ENCODE measurements at places on chromosomes 16 and 17. TPM values are rescaled to one million over a fixed set of nuclear protein-coding genes. Genes with fewer than 3 reads are reported as not detected.

LDHD gene
- 0.38 TPM for total RNA-seq

GPATCH8 gene
- total RNA-seq, result 24.7 TPM

SCIMP gene
- total RNA-seq, result not detected

CDT1 gene
- total RNA-seq, result 14.2 TPM

C1QL1 gene
- 0.86 TPM for total RNA-seq

- H3K36me3 ChIP-seq, result no peaks in the 10 kb centered on the region
- H3K27ac ChIP-seq, result no peak overlapping the region
- peaks cover 4% of the 10 kb centered on the region for H3K27me3 ChIP-seq
- H3K4me1 ChIP-seq, result no peaks in the 10 kb centered on the region
- DNase-seq, result no peak
Observed at GRCh38 chr17:8898126-8898525, 30.7 kb upstream of the PIK3R6 start.

- DNase-seq, result peak; percentile 53
- H3K27me3 ChIP-seq, result no peaks in the 10 kb centered on the region
- H3K27ac ChIP-seq, result no peak overlapping the region
- 0 out of 2 replicates have a peak, but pooled peaks cover 3% of the 10 kb centered on the region for H3K4me1 ChIP-seq
- no peaks in the 10 kb centered on the region for H3K36me3 ChIP-seq
- no peak overlapping the region for H3K4me3 ChIP-seq
Observed at GRCh38 chr17:28953444-28954118, 2.3 kb upstream of the PHF12 start.

DNA sequence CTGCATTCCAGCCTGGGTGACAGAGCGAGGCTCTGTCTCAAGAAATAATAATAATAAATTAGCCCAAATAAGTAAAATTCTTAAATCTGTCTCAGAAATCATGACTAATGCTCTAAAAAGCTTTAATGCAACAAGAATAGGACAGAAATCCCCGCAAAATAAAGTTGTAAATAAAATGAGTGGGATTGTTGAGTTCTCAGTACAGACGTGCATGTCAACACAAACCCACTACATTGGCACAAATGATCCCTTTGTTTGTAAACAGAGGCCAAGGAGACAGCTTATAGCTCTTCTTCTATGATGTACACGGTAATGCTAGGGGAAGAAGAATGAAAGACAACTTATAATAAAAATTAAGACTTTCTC, 6.0 kb downstream of the STAT5B start:
- no peaks in the 10 kb centered on the region for H3K36me3 ChIP-seq
- H3K27me3 ChIP-seq, result no peaks in the 10 kb centered on the region
- H3K4me3 ChIP-seq, result no peak overlapping the region
- no peak overlapping the region for H3K27ac ChIP-seq
- DNase-seq, result no peak

- peak overlapping the region; percentile 63 for H3K27ac ChIP-seq
- no peaks in the 10 kb centered on the region for H3K36me3 ChIP-seq
- DNase-seq, result peak; percentile 97
- H3K4me1 ChIP-seq, result peaks cover 29% of the 10 kb centered on the region
- no peaks in the 10 kb centered on the region for H3K27me3 ChIP-seq
Observed at GRCh38 chr16:85390511-85391174, 222.5 kb upstream of the GSE1 start.

DNA sequence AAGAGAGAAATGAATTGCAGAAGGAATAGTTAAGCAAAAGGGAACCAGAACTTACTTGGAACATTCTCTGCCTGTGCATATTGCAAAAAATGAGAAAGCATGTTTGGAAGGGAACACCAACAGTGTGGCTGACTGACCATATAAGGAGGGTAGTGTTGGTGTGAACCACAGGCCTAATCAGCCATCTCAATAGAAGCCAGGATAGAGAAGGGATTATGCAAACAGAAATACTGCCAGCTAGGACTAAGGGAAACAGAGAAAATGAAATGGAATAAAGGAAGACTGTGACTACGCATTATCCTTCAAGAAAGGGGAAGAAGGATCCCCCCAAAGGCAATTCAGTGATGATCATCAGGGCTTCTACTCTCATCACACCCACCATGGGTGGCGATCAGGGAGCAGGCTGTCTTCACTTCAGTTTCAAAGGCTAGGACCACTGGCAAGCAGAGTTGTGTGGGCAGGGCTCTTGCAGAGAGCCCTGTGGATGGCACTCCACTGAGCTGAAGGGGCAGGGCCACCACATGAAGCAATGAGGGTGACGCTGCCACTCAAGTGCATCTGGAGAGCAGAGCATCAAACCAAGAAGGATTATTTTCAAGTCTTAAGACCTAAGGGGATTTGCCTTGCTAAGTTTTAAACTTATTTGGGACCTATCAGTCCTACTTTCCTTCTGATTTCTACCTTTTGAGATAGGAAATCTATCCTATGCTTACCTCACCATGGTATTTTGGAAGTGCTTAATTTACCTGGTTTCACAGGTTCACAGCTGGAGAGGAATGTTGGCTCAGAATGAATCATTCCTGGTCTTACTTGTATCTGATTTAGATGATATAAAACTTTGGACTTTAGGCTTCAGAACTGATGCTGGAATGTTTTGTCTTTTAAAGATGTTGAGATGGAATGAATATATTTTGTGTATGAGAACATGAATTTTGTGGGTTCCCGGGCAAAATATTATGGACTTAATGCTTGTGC, 140.5 kb downstream of the SSH2 start:
- H3K4me1 ChIP-seq, result peaks cover 7% of the 10 kb centered on the region
- no peak overlapping the region for H3K4me3 ChIP-seq
- no peaks in the 10 kb centered on the region for H3K27me3 ChIP-seq

DNA sequence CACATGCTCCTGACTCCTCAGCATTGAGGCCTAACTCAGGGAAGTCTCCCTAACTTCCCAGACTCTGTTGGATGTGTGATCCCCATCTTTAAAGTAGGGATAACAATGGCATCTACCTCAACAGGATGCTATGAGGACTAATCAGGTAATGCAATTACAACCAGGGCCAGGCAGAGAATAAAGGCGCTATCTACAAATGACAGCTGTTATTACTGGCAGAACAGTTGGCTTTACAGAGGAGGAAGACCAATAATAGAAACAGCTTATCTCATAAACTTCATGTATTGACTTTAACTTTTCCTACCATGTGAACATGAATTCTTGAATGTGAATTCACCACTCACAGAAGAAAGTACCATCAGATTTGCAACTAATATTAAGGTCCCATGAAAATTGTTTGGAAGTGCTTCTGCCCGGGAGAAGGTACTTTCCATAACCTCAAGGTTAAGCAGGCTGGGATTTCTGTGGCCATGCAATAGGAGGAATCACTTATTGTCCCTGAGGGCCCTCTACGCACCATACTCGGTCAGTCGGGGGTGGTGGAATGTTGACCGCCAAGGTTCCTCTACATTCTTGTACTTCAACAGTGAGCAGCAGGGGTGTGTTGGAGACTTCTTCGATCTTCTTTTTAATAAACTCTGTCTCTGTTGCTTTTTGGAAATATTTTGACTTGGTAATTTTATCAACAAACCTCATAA, 22.6 kb upstream of the ERN1 start:
- no peak for DNase-seq
- no peaks in the 10 kb centered on the region for H3K4me1 ChIP-seq
- H3K27ac ChIP-seq, result no peak overlapping the region
- H3K27me3 ChIP-seq, result no peaks in the 10 kb centered on the region

GRCh38 chr16:4601036-4601863, 13.4 kb downstream of the UBALD1 start:
- H3K4me3 ChIP-seq, result no peak overlapping the region
- H3K36me3 ChIP-seq, result no peaks in the 10 kb centered on the region
- no peak overlapping the region for H3K27ac ChIP-seq
- H3K4me1 ChIP-seq, result no peaks in the 10 kb centered on the region

DNA sequence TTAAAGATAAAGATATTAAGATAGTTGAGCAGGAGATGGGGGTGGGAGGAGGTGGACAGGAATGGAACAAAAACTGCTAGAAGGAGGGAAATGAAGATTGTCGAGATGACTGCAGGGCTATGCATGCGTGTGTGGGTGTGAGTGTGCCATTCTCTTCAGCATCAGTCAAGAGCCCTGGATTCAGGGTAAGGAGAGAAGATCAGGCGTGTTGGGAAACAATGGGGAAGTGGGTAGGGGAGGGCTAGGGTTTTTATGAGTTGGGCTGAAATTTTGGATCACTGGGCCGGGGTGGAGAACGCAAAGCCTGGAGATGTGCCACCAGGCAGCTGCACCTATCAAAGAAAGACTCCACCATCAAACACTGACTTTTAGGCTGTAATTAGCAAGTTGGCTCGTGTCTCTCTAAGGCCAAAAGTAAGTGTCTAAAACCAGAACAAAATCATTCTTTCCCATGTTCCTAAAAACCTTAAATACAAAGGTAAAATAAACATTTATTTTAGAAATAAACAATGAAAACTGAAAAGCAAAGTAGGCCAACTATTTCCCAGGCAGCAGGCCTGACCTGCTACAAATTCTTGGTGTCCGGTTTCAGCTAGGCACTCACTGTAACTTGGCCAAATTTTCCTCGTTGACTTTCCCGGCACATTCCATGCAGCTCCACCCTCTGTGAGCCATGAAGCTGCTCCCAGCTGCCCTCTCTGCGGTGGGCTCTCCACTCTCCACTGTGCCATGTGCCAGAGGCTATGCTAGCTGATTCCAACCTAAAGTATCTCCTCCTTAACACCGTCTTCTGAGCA, 4.2 kb downstream of the CDRT4 start:
- H3K27me3 ChIP-seq, result no peaks in the 10 kb centered on the region
- no peak overlapping the region for H3K4me3 ChIP-seq
- DNase-seq, result peak; percentile 78

DNA sequence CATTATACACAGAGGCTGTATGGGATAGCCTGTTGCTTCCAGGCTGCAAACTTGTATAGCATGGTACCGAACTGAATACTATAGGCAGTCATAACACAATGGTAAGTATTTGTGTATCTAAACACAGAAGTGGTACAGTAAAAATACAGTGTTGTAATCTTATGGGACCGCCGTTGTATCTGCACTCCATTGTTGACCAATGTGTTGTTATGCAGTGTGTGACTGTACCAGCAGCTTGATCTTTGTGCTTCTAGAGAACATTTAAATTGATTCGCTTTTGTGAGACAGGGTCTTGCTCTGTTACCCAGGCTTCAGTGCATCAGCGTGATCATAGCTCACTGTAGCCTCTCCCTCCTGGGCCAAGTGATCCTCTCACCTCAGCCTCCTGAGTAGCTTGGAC, 31.5 kb downstream of the WWOX start:
- no peak overlapping the region for H3K27ac ChIP-seq
- DNase-seq, result no peak
- H3K4me3 ChIP-seq, result no peak overlapping the region
- no peaks in the 10 kb centered on the region for H3K4me1 ChIP-seq
- H3K27me3 ChIP-seq, result no peaks in the 10 kb centered on the region
- H3K36me3 ChIP-seq, result no peaks in the 10 kb centered on the region

DNA sequence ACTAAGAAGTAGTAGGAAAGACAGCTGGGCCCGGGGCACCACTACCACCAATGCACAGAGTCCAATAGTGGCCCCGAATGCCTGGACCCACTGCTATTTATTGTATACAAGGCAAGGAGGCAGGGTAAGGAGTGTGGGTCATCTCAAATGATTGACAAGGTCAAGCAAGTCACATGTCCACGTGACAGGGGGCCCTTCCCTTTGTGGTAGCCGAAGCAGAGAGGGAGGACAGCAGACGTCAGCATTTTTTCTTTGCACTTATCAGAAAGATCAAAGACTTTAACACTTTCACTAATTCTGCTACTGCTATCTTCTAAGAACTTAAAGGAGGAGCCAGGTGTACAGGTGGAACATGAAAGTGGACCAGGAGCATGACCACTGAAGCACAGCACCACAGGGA, 6.5 kb downstream of the VPS53 start:
- DNase-seq, result no peak
- H3K27ac ChIP-seq, result no peak overlapping the region
- no peak overlapping the region for H3K4me3 ChIP-seq
- H3K4me1 ChIP-seq, result peaks cover 5% of the 10 kb centered on the region
- no peaks in the 10 kb centered on the region for H3K27me3 ChIP-seq

DNA sequence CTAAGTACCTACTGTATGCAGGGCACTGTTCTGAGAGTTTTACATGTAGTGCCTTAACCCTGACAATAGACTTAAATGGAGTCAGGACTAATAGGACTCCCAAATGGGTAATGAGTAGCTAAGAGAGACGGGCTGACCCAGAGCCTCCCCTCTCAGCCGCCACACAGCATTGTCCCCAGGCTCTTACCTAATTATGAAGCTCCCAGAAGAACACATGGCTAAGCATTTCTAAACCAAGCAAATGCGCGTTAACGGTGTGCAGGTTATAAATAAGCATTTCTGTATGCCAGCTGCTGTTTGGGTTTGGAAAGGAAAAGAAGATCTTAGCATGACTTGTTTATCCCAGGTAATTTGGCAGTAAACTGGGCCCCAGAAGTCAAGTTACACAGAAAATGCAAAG, 14.3 kb downstream of the KATNIP start:
- H3K36me3 ChIP-seq, result no peaks in the 10 kb centered on the region
- no peak overlapping the region for H3K4me3 ChIP-seq
- H3K27me3 ChIP-seq, result no peaks in the 10 kb centered on the region
- no peaks in the 10 kb centered on the region for H3K4me1 ChIP-seq
- H3K27ac ChIP-seq, result no peak overlapping the region

GRCh38 chr16:64857411-64857810, 264.5 kb downstream of the CDH11 start:
- no peaks in the 10 kb centered on the region for H3K27me3 ChIP-seq
- H3K27ac ChIP-seq, result peak overlapping the region; percentile 34
- no peak overlapping the region for H3K4me3 ChIP-seq
- peak; percentile 18 for DNase-seq
- H3K4me1 ChIP-seq, result peaks cover 14% of the 10 kb centered on the region
- H3K36me3 ChIP-seq, result no peaks in the 10 kb centered on the region

- H3K27ac ChIP-seq, result no peak overlapping the region
- no peak for DNase-seq
- no peaks in the 10 kb centered on the region for H3K27me3 ChIP-seq
- H3K36me3 ChIP-seq, result no peaks in the 10 kb centered on the region
Observed at GRCh38 chr17:57315061-57316015, 59.0 kb downstream of the MSI2 start.

DNA sequence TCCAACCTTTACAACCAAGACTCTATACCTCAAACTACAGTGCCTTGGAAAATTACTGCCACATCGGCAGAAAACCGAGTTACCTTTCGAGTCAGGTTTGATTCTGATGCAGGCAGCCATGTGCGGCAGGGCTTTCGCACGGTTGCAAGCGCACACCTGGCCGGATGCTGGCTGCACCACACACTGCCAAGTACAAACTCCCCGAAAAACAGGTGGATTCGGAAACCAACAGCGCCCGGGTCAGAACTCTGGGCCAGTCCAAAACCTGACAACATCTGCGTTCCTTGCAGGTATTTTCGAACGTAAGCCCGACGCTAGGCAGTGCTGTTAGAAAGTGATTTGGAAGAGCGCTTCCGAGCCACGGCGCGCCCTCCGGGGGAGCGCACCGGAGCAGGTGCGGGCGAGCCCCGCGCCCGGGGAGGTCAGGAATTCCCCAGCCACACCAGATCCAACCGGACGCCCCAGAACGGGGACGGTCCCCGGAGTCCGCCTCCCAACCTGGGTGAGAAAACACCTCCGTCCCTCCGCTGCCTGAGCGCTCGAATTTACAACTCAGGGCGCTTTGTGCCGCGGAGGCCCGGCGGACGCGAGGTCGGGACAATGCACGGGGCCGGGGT, 1.2 kb downstream of the USP7 start:
- DNase-seq, result peak; percentile 48
- H3K36me3 ChIP-seq, result no peaks in the 10 kb centered on the region
- H3K27me3 ChIP-seq, result no peaks in the 10 kb centered on the region
- peak overlapping the region; percentile 38 for H3K27ac ChIP-seq

- peak overlapping the region; percentile 99 for H3K27ac ChIP-seq
- peaks cover 31% of the 10 kb centered on the region for H3K4me1 ChIP-seq
- peak overlapping the region; percentile 79 for H3K4me3 ChIP-seq
- no peaks in the 10 kb centered on the region for H3K36me3 ChIP-seq
- no peaks in the 10 kb centered on the region for H3K27me3 ChIP-seq
- DNase-seq, result peak; percentile 92
Observed at GRCh38 chr17:7477392-7478275, 1.8 kb downstream of the ZBTB4 start.

- peaks cover 26% of the 10 kb centered on the region for H3K4me1 ChIP-seq
- DNase-seq, result peak; percentile 66
- no peak overlapping the region for H3K4me3 ChIP-seq
Observed at GRCh38 chr17:56694825-56695224, 101.3 kb downstream of the NOG start.

Measured in GM23248 (cell line).